Stimulated activated CD8-positive, alpha-beta memory T cell treated with anti-CD3 and anti-CD28 coated beads, Interleukin-4, amount 100 ng/mL, for 1 hour (primary cell): ENCODE measurements at places on chromosomes 12 and 14.

GRCh38 chr14:99671235-99672224, 12.6 kb upstream of the CYP46A1 start:
- no peak for DNase-seq

GRCh38 chr12:88520436-88520820, 59.8 kb downstream of the KITLG start:
- DNase-seq = no peak

- DNase-seq = no peak
Measured at GRCh38 chr14:23123419-23123818, 4.4 kb upstream of the CEBPE start.

DNA sequence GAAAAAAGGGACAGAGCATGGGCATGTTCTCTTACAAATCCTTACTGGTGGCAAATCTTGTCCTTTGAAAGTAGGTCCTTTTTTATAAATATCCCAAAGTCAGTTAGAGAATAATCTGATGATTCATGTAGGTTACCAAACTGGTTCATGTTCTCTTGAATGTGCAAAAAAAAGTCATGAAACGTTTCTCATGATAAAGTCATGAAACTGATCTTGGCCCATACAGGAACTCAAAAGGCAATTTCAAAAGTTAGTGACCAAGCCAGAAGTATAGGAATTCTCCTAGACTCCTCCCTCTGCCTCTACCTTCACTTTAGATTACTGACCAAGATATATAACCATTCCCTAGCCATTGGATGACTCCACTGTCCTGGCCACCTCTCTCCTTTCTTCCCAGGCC, 27.3 kb upstream of the SPTSSA start:
- DNase-seq = no peak
